Activated effector memory CD4-positive, alpha-beta T cell treated with anti-CD3 and anti-CD28 coated beads, Interleukin-2, amount 50 U/mL, for 16 hours (primary cell): ENCODE measurements at places on chromosomes 1 and 21.

DNA sequence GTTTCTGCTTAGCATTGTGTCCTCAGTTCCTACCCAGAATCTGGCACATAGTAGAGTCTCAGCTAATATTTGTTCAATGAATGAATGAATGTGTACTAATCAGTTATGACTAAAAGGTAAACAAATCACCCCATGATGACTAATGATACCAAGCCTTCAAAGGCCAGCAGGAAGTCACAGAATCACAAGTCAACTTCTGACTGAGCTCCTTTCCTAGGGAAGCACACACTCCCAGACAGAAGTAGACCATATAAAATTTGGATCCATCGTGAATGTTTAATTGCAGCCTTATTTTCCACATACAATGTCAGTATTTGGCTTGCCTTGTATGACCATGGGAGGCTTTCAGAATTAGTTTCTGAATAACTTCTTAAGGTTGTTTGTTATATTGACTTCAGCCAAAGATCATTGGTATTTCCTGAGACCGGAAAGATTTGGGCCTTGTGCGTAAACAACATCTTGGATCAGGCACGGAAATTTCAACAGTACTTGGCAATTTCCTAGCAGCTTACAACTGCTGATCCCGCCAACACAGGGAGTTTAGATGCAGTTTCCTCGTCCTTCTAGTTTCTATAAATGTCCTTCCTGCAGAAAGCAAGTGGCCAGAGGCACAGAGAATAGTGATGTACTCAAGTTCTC, 185.9 kb upstream of the ATP1B1 start:
- DNase-seq, result no peak

DNA sequence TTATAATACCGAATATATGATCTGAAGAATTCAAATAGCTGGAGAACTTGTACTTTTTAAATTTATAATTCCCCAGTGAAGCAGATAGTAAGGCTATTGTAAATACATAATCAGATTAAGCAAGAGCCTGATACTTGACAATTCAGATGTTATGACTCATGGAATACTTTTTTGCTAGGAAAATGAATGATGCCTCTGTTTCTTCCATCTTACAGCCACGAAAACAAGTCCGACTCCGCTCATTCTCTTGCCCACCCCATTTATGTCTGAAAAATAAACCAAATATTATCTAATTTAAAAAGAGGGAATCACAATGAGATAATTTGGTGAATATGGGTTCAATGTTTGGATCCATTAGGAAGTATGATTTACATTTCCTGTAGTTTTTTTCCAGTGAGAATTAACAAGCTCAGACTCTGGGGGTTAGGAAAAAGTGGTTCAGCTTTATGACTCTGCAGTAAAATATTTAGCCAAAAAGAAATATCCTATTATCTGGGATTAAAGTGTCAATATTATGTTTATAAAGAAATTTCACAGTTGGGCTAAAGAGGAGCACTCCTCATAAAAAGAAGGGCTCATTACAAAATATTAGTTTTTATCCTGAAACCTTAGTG, 50.4 kb upstream of the DAB1 start:
- no peak for DNase-seq

DNA sequence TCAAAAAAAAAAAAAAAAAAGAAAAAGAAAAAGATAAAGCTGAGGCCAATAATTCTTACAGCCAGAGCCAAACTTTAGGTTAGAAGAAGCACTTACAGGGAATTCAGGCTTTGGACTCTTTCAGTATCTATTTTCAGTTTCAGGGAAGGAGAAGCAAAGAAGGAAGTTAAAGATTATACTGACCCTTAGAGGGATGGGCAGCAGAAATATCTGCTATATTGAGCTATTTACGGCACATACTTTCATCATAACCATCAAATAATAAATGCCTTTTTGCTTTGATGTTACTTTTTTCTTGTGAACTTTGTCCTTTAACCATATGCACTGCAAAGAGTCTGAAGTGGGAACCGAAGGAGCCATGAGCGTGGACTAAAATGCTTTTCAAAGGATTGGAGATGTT, 42.0 kb downstream of the TM2D1 start:
- no peak for DNase-seq

DNA sequence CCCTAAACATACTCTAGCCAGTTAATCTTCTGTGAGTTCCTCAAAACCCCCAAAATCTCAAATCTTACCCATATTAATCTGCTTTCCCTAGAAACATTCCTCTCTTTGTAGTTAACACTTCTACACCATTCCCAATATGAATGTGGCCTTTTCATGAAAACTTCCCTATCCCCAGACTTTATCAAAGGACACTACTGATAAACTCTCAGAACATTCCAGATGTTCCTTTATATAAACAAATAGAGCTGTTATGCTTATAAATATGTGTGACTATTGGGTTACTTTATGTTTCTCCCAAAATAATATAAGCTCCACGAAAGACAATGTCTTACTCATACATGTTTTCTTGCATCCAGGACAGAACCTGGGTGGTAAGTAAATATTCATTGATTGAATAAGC, 205.4 kb upstream of the NFIA start:
- no peak for DNase-seq

- DNase-seq, result no peak
Measured at GRCh38 chr1:216390956-216391355, 32.3 kb downstream of the USH2A start.

- DNase-seq, result no peak
Measured at GRCh38 chr1:152806576-152806975, at the start of gene LCE1C. Gene LCE1C, minus strand, starts transcription at chr1:152806651. Its CDS starts 1,173 bp downstream, at chr1:152805478.

GRCh38 chr1:214777364-214777763, 174.4 kb downstream of the CENPF start:
- no peak for DNase-seq

DNA sequence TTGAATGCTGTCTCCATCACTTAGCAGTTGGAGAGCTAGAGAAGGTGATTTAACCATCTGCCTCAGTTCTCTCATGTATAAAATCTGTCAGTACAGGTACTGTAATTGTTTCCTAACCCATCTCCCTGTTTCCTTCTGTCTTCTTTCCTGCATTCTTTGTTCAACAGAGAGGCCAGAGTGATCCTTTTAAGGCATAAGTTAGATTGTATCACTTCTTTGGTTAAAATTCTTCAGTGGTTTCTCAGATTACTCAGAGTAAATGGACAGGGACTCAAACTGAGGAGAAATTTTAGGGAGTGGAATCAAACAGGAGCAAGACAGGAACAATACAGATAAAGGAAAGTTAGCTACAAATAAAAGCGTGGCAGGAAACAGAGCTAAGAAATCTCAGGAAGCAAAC, 45.2 kb upstream of the SSX2IP start:
- no peak for DNase-seq

DNA sequence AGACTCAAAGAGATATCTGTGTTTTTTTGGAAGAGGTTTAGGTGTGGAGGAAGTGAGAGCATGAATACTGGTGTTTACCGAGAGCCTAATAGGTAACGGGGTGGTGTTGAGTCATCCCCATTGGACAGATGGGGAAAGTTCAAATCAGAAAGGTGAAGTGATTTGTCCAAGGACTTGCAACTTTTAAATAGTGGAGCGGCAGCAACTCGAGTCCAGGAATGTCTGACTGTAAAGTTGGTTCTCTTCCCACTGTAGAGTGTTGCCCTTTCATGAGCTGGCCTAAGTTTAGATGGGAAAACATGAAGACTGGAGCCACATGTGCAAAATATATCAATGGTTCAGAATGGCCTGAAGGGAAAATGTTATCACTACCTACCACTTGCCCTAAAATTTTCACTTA, 125.7 kb downstream of the LYPLAL1 start:
- no peak for DNase-seq

DNA sequence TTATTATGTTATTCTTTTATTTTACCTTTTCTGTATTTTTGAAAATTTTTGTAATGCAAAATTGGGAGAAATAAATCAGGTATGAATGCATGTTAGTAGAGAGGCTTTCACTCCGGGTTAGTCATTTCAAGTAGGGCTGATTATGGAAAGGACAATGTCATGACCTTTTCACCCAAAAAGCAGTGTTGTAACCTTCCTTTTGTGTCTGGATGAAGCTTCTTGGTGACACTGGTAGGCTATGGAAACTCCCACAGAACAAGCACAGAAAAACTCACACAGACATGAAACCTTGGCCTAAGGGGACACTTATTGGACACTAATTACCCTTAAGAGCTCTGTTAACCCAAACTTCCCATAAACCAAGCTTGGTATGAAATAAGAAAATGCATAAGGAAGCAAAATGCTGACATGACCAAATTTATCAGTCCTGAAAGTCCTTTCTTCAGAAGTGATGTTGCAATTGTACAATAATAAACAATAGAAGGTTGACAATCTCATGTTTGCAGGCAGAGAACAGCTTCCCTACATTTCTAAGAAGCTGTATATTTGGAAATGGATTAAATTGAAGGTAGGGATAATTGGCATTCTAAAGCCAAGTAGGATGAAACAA, 70.0 kb upstream of the KCNJ15 start:
- DNase-seq, result no peak

- no peak for DNase-seq
Measured at GRCh38 chr1:18537386-18538306, 56.9 kb downstream of the KLHDC7A start.

- DNase-seq, result no peak
Measured at GRCh38 chr1:65725064-65725463, 67.6 kb upstream of the PDE4B start.

DNA sequence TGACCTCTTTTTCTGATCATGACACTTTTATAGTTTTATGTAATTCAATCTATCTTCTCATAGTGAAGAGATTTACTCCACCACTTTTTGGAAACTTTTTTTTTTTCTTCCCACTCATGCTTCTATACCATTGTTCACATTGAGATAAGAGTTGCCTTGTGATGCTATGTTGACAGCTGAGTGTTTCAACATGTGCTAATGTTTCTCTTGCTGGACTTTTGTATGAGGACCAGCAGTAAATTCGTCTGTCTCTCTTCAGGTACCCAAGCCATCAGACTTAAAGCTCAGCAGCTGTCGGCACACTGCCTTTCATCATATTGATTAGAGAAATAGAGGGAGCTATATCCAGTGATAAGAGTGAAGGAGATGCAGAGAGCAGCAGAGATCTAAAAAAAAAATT, 227.0 kb downstream of the GRIK1 start:
- DNase-seq, result no peak

GRCh38 chr1:67767103-67767782, 66.0 kb downstream of the GNG12 start:
- DNase-seq, result no peak

DNA sequence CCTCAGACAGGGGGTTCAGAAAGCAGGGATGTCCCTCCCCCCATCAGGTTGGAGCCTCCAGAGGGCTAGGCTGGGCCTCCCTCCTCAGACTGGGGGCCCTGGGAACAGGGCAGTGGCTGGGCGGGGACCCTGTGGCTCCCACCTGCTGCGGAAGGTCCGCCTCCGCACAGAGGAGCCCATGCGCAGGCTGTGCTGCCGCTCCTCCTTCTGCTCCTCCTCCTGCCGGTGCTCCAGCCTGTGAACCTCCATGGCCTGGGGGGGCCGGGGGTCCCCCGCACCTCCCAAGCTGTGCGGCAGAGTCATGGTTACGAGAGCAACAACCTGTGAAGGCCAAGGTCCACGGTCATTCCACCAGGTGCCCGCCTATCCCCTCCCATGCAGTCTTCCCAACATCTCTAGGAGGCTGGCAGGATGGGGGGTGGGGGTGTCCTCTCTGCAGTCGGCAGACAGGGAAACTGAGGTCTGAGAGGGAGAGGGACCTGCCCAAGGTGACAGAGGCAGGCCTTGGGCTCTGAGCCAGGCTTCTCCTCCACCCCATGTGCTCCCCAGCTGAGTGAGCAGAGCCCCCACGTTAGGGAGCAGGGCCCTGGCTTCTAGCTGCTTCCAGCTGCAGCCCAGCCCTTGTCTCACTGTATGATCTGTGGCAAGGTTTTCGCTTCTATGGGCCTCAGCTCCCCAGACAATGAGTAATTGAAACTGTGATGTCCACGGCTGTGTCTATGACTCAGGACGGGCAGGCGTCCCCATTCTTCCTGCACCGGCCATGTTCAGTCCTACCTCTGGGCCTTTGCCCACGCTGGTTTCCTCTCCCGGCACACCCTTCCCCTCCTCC, 3.4 kb downstream of the MYOM3 start:
- no peak for DNase-seq

DNA sequence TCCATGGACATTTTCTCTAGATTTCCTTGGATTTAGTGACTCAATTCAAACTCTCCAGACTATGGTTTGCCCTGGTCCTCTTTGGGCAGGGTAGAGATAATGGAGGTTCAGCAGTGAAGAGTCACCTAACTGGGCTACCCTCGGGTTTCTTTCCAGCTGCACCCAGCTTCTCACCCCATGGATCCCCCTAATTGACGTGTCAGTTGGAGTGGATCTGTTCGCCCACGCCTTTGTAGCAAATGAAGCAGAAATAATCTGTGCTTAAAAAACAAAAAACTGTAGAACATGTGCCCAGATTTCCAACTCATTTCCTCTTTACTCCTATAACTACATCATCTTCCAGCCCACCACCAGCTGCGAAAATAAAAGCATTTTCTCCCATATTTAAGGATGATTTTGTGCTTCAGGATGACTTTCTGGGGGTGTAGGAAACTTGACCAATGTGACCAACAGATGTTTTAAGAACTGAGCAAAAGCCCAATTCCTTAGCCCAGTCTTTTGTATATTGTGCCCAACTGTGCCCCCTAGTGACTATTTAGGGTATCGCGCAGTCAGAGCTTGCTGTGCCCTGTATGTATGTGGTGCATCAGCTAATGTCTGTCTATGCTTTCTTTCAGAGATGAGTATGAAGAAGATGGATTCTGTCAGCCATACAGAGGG, 66.5 kb upstream of the UBE2U start:
- peak; percentile 84 for DNase-seq
